ENCODE measurements at places on chromosomes 6 and 20.

GRCh38 chr6:5095236-5095635, 10.1 kb downstream of the PPP1R3G start:
- DNase-seq, result no peak

DNA sequence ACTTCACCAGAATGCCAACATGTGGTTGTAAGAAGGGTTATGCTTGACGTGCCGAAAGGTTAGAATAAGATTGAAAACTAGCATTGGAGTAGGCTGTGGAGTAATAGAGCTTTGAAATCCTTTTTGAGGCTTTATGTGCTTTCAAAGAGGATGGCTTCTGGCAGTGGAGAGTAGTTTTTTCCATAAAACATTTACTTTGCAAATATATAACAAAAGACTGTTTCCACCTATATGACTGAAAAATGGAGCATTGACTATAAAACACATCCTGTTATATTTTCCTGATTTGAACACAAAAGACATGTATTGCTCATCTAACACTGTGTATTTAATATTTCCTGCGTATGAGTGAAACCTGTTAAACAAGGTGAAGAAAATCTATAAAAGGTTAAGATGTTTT, 38.8 kb downstream of the ZFAND3 start:
- DNase-seq, result no peak

DNA sequence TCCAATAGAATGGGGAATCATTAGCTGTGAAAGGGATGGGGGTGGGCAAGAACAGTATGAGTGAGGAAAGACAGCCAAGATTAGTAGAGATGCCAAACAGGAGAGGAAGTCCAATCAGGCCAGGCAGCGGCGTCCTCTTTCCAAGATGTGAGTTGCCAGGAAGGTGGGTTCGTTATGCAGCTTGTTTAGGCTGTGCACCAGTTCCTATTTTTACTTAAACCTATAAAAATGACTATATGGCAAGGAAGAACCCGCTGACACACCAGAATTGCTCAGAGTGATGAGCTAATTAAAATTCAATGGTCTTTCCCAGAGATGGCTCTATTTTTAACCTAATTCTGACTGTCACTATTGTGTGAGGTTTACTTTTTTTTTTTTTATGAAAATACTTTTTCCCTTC, 88.2 kb downstream of the SLC22A23 start:
- DNase-seq, result no peak

DNA sequence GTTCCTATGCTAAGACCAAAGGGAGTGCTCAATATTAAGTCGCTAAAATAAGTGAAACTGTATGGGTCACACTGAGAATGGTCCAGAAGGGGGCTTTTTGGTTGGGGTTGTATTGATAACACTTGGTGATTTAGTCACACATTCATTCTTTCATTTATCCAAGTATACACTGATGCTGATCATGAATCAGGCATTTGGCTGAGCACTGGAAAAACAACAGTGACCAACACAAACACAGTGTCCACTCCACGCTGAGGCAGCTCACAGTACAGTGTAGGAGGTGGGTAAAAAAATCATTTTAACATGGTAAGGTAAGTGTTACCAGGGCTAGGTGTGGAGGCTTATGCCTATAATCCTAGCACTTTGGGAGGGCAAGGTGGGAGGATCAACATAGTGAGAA, 9.2 kb upstream of the FAM83C start:
- DNase-seq, result no peak

DNA sequence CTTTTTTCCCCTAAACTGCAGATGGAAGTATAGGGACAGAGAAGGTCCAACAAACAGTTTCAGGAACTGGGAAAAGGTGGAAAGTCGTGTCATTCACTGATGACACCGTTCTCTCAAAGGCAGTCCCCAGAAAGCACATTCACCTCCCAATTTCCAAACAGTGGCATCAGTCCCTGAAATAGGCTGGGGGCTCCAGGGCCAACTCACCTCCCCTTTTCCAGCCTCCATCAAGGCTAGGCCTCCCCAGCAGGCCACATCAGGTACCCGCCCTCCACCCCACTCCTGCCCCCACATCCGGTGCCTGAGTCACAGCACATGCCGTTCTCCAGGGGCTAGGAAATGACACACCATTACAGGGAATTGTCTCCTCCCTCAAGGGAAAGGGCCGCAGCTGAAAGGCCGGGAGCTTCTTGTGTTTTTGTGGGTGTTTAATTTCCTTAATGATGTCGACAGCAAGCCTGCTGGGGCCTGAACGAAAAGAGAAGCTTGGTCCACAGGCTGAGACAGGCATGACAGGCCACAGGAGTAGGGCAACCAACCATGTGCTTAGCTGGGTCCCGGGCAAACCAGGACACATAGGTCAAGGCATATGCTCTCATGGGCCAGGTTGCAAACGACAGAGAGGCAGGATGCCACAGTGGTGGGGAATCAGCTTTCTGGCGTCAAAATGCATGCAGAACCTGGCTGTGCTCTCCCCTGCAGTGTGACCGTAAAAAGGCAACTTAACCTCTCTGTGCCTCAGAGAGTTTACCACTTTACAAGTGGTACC, 39.2 kb downstream of the ZMYND8 start:
- DNase-seq, result peak; percentile 60
